T47D (cell line): ENCODE measurements at places on chromosomes 7 and 10.
A peak's percentile ranks its signal among the peaks of the same experiment; 100 is the strongest.

GRCh38 chr10:114243661-114244060 is 4.6 kb downstream of the VWA2 start:
- DNase-seq = no peak

GRCh38 chr7:158782761-158783401 is 46.4 kb downstream of the ESYT2 start:
- DNase-seq = no peak

DNA sequence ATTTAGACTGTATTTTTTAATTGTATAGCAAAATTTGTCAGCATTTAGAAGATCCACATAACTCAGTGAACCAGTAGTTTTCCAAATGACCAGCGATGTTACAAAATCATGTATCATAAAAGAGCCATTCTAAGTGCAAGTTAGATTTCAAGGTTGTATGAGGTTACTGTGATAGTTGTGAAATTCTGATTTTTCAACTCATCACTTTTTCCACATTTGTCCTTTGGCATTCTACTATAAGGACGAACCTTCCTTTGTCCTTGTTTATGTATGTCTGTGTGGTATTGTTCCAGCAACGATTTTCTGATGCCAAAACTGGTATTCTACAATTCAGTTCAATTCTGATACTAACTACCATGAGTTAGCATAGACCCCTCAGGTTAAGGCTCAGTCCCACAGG is 64.2 kb downstream of the TAX1BP1 start:
- DNase-seq = no peak

GRCh38 chr10:28241741-28242399 is 61.0 kb downstream of the MPP7 start:
- peak; percentile 70 for DNase-seq

GRCh38 chr7:99362801-99363200 is 11.7 kb upstream of the ARPC1B start:
- no peak for DNase-seq

GRCh38 chr10:103454026-103454425 is 1.9 kb upstream of the CALHM2 start:
- no peak for DNase-seq

GRCh38 chr7:100464791-100465190 is 731 bp upstream of the SPACDR start:
- no peak for DNase-seq

- no peak for DNase-seq
Observed at GRCh38 chr7:109101332-109101731, 531.7 kb downstream of the DNAJB9 start.

DNA sequence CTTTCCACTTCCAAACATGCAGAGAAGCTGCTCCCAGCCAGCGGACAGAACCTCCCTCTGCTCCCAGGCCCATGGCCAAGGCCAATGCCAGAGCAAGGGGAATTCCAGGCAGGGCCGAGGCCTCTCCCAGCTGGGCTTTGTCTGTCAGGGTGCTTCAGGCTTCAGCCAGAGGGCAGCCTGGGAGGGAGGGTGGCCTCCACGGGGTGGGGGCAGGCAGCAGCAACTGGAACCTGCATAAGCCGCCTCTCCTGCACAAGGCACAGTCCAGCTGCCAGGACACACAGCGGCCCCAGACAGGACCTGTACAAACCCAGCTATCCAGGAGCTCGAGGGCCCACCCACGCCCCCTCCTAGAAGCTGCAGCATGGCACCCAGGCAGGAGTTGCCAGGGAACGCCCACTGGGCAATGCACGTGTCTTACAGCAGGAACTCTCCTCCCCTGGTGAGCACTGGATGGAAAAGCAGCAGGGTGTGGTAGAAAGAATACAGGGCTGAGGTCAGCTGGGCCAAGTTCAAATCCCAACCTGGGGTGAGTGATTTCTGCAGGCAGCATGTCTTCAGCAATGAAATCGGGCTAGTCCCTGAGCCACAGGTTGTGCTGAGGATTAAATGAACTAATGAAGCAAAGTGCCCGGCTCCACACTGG is 7.6 kb downstream of the FAM53B start:
- no peak for DNase-seq

DNA sequence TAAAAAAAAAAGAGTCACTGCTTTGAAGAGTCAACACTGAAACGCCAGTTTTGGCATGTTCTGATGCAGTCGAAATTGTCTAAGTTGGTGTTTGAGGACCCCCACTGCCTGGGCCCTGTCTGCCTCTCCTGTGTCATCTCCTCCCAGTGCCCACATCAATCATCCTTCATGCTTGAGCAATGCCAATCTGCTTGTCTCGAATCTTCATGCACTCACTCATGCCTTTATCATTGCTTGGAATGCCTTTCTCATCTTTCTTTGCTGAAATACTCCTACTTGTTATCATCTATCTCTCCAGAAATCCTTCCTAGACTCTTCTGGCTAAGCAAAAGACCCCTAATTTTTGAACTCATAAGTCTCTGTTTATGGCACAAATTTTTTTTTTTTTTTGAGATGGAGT is 42.1 kb upstream of the PLPP4 start:
- no peak for DNase-seq

DNA sequence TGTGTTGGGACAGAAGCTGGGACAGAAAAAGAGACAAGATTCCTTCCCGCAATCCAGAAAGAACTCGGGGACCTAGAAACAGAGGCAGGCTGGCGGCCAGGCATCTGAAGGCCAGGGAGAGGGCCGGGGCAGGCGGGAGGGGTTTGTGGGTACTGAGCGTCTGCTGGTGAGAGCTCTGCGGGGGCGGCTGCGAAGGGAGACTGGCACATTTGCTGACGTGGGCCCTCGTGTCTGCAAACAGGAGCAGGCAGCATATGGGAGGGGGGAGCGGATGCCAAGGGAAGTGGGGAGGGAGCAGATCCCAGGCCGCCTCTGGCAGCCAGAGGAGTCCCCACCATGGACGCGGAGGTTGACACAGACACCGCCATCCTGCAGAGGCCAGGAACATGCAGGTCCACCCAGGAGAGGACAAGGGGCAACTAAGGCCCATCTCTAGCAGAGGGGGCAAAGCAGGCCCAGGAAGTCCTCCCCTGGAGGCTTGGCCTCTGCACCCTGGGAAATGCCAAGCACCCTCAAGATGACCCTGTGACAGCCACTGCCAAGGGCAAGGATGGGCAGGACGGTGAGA is 32.2 kb downstream of the KCNH2 start:
- no peak for DNase-seq

DNA sequence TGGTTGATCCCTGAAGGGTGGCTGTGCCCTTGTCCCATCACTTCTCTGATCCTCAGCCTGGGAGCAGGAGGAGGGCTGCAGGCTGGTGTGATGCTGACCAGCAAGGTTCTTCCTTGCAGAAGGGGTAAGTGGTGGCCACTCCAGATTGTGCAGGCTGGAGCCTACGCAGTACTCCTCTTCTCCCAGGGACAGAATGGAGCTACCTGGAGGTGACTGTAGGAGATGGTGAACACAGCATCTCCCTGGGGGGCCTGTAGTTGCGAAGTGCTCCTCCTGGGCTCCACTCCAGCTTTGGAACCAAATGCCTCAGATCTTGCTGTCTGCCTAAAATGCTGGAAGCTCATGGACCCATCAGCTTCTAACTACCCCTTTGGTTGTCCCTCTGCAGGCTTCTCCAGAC is 323.6 kb upstream of the PODXL start:
- DNase-seq = no peak

GRCh38 chr10:76155961-76156360 is 724.5 kb downstream of the LRMDA start:
- no peak for DNase-seq

GRCh38 chr7:142919656-142920055 is 13.9 kb downstream of the TRPV5 start:
- DNase-seq = no peak

GRCh38 chr10:103584216-103585010 is 90.9 kb downstream of the NEURL1 start:
- no peak for DNase-seq

GRCh38 chr7:36796850-36797536 is 72.7 kb upstream of the AOAH start:
- no peak for DNase-seq

DNA sequence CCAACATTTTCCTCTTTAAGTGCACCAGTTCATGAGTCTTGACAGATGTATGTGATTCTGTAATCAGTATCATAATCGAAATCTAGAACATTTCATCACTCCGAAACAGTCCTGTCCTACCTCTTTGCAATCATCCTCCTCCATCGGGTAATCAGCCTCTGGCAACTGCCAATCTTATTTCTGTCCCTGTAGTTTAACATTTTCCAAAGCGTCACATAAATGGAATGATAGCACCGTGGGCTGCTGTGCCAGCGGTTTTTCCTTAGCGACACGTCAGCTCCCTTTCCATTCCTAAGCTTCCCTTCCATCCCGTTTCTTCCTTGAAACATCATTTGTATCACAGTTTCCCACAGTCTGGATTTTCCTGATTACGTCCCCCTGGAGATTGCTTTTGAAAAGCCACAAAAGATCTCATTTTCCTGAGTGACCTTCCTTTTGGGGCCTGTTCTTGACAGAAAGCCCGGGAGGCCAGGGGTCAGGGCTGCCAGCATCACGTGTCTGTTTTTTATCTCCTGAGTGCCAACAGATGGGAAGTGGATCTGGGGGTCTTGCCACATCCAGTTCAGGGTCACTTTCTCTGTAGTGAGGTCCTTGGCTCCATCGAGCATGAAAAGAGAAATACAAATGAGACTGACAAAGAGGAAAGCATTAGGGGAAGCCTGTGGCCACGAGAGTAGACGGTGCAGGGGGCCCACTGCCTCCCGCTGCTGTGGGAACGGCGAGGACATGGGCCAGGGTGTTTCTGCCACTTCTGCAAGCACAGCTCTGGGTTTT is 31.6 kb downstream of the TMEM120A start:
- DNase-seq = no peak
